ENCODE measurements at places on chromosomes 11 and 22. TPM values are rescaled to one million over a fixed set of nuclear protein-coding genes. Genes with fewer than 3 reads are reported as not detected.

- H3K4me1 ChIP-seq: peaks cover 29% of the 10 kb centered on the region
- H3K36me3 ChIP-seq: no peaks in the 10 kb centered on the region
- H3K4me3 ChIP-seq: no peak overlapping the region
Measured at GRCh38 chr22:26709617-26710390, 52.4 kb downstream of the MIAT start.

GRCh38 chr11:12792590-12792989 lies 118.4 kb downstream of the TEAD1 start:
- no peak overlapping the region for H3K27ac ChIP-seq
- peaks cover 36% of the 10 kb centered on the region for H3K4me1 ChIP-seq
- H3K4me3 ChIP-seq: no peak overlapping the region
- H3K27me3 ChIP-seq: no peaks in the 10 kb centered on the region
- peaks cover 10% of the 10 kb centered on the region for H3K36me3 ChIP-seq
- peak; percentile 68 for DNase-seq

GRCh38 chr22:41481131-41481830 lies 12.4 kb downstream of the ACO2 start:
- no peak overlapping the region for H3K4me3 ChIP-seq
- no peaks in the 10 kb centered on the region for H3K27me3 ChIP-seq
- peaks cover 45% of the 10 kb centered on the region for H3K4me1 ChIP-seq

DNA sequence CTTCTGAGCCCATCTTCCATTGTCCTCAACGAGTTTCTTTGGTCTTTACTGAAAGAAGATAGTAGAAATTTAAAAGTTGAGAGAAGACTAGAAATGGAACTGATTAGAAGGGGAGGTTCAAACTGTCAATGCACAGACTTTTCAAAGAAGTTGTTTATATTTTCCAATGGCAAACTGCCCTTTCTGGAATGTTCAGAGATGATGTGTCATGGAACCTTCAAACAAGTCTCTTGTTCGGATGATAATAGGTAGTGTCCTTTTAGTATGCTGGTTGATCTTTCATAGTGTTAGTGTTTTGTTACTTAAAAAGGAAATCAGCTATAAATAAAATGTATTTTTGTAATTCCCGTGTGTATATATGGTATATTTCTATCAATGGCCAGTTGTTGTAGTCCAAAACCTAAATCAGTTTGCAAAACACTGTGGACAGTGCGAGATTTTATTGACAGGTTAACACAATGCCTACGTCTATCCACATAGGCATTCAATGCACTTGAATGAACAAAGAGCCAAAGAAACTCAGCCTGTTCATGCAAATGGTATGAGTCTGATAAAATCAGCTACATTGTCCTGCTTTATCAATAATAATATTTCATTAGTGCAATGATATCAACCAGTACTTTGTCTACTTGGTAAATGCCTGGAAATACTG lies 30.9 kb downstream of the C11orf91 start:
- peaks cover 30% of the 10 kb centered on the region for H3K4me1 ChIP-seq
- H3K27me3 ChIP-seq: no peaks in the 10 kb centered on the region
- H3K27ac ChIP-seq: peak overlapping the region; percentile 75
- no peak for DNase-seq

GRCh38 chr11:77073328-77074001 lies 6.7 kb downstream of the CAPN5 start:
- H3K36me3 ChIP-seq: no peaks in the 10 kb centered on the region
- DNase-seq: peak; percentile 87
- H3K4me3 ChIP-seq: no peak overlapping the region
- peak overlapping the region; percentile 91 for H3K27ac ChIP-seq
- H3K27me3 ChIP-seq: no peaks in the 10 kb centered on the region

Gene MS4A12
- total RNA-seq: 0.31 TPM

GRCh38 chr11:72812967-72813739 lies 1.1 kb upstream of the ATG16L2 start:
- peak overlapping the region; percentile 78 for H3K4me3 ChIP-seq
- H3K27me3 ChIP-seq: no peaks in the 10 kb centered on the region
- peak overlapping the region; percentile 96 for H3K27ac ChIP-seq
- peaks cover 39% of the 10 kb centered on the region for H3K4me1 ChIP-seq

DNA sequence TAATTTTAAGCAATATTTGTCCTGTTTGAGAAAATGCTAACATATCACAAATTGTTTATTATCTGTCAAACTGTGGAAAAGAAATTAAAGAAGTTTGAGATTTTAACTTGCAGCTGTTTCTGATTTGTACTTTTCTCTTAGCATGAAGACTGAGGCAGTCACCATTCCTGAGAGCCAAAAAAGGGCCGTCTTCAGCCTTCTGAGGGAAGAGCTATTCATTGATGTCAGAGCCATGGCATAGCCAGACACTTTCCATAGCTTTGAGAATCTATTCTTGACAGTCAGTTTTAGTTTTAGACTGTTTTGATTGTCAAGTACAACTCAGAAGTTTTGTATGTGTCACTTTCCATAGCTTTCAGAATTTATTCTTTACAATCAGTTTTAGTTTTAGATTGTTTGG lies 32.1 kb downstream of the YAP1 start:
- no peaks in the 10 kb centered on the region for H3K27me3 ChIP-seq
- peaks cover 23% of the 10 kb centered on the region for H3K4me1 ChIP-seq
- no peak overlapping the region for H3K27ac ChIP-seq
- peaks cover 5% of the 10 kb centered on the region for H3K36me3 ChIP-seq
- H3K4me3 ChIP-seq: no peak overlapping the region

DNA sequence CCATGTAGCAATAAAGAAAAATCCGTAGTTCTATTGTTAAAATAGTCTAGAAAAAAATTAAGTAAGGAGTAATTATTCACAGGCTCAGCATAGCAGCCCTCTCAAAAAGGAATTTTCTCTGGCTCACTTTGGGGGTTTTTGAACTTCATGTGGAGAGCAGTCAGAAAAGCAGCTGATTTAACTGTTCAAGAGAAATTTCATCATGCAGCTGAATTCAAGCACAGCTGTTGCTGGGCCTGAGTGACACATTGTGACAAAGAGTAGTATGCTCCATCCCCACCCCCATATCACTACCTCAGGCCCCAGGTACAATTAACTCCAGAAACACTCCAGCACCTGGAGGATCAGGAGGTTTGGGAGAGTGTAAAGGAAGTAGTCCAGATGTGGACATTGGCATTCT lies 272.1 kb downstream of the FAM76B start:
- no peak for DNase-seq
- no peaks in the 10 kb centered on the region for H3K27me3 ChIP-seq
- H3K4me1 ChIP-seq: peaks cover 14% of the 10 kb centered on the region
- H3K4me3 ChIP-seq: no peak overlapping the region
- no peaks in the 10 kb centered on the region for H3K36me3 ChIP-seq

GRCh38 chr11:14687943-14688627 lies 44.5 kb downstream of the PDE3B start:
- no peaks in the 10 kb centered on the region for H3K27me3 ChIP-seq
- DNase-seq: no peak
- H3K4me3 ChIP-seq: no peak overlapping the region
- no peaks in the 10 kb centered on the region for H3K4me1 ChIP-seq
- no peak overlapping the region for H3K27ac ChIP-seq

GRCh38 chr11:72425053-72425980 lies 9.0 kb downstream of the CLPB start:
- no peak overlapping the region for H3K4me3 ChIP-seq
- no peak for DNase-seq
- peaks cover 2% of the 10 kb centered on the region for H3K4me1 ChIP-seq

DNA sequence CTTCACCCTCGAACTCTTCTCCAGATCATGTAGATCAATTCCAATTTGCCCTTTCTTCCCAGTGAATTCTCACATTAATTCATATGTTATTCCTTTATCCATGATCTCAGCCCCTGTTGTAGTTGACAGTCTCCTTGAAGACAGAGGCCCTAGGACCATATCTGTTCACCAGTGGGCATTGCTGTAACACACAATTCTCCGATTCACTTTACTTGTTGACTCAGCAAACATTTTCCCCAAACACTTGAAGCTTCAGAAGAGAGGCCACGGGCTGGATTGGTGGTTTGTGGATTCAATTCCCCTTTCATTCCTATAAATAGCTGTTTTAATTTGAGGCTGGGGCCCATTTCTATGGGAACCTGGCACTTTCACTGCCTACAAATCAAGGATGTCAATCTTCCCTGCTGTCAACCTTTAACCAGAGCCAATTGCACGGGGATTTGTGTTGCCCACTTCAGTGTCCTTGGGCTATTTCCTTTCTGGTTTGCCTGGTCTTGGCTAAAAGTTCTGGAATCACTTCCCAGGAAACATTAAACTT lies 393.0 kb upstream of the KIRREL3 start:
- no peaks in the 10 kb centered on the region for H3K36me3 ChIP-seq
- no peak overlapping the region for H3K4me3 ChIP-seq
- no peak for DNase-seq
- no peaks in the 10 kb centered on the region for H3K4me1 ChIP-seq
- H3K27me3 ChIP-seq: no peaks in the 10 kb centered on the region
